ENCODE measurements at places on chromosomes 6 and 20.

- no peak for DNase-seq
Measured at GRCh38 chr6:147201885-147202515, 2.2 kb upstream of the STXBP5 start.

- no peak for DNase-seq
Measured at GRCh38 chr6:73680289-73680918, 15.6 kb upstream of the CD109 start.

DNA sequence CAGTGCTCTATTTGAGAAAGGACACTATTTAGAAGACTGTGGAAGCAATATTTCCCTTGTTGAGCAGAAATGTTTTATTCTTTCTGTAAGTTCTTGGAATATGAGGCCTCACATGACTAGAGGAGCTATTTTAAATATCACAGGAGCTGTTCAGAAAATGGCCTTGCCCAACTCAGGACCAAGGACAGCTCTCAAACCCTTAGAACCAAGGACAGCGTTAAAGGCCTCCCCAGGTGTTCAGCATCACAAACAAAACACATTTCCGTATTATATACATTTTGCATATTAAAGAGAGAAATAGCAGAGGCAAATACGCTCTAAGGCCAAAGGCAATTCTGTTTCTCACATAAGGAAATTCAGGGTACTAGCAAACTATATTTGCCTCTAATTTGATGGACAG lies 631.4 kb downstream of the CDH26 start:
- no peak for DNase-seq

GRCh38 chr20:11581271-11581670 lies 336.4 kb upstream of the BTBD3 start:
- DNase-seq: no peak

DNA sequence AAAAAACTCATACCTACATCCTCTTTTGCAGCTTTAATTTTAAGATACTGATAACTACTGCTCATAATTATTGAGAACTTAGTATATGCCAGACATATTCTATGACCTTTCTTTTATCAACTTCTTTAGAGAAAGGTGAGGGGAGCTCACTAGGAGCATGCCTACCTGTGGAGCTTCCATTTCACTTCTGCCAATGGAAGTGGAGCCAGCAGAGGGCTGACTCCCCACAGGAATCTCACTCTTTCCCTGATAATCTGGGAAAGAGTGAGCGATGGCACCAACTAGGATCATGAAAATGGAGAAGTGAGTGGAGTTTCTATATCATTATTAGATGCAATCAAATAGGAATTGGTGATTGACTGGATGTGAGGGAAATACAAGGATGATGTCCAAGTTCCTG lies 484.9 kb downstream of the LMBRD1 start:
- no peak for DNase-seq

DNA sequence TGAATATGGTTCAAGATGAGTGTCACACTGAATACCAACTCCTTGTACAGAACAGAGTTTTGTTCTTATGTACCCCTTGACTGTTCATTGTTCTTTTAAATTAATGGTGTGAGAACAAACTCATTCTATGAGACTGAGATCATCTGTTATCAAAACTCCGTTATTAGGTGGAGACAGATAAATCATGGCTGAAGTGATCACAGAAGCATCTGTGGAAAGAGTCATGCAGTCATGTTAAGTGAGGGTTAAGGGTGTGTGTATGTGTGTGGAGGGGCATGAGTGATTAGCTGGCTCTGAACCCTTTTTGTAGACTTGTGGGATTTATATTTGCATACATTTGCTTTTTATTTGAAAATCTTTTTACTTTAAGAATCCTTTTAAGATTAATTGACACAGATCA lies 24.7 kb downstream of the ADGRG6 start:
- DNase-seq: no peak

- no peak for DNase-seq
Measured at GRCh38 chr6:75893776-75894152, 144.7 kb downstream of the MYO6 start.

- no peak for DNase-seq
Measured at GRCh38 chr6:44105993-44106740, 21.1 kb downstream of the MRPL14 start.

DNA sequence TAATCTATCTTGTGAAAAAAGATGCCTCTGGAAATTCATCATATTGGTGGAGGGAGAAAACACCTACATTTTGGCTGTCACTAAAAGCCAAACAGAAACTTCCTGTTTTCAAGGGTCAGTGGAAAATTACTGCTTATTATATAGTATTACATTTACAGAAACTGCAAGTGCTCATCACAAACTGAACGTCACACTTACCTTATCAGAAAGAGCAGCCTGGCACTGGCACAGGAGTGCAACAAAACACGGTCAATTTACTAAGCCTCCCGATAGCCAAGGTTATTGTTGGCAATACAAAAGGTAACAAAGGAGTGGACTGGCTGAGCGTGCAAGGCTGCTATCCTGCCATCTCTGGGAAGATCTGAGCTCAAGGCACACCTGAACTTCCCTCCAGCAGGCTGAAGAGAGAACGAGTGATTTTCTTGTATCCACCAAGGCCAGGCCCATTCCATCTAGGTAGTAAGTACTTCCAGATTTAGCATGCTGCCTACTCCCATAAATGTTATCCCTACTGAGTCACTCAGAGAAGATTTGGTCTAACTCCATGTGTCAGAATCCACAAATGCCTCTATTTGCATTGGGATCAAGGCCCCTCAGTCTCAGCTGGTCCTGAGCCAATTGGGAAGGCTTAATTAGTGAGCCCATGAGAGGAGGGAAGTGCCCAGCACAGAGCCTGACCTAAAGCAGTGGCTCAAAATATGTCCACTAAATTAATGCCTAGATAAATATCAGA lies 399.8 kb downstream of the BTBD9 start:
- no peak for DNase-seq

DNA sequence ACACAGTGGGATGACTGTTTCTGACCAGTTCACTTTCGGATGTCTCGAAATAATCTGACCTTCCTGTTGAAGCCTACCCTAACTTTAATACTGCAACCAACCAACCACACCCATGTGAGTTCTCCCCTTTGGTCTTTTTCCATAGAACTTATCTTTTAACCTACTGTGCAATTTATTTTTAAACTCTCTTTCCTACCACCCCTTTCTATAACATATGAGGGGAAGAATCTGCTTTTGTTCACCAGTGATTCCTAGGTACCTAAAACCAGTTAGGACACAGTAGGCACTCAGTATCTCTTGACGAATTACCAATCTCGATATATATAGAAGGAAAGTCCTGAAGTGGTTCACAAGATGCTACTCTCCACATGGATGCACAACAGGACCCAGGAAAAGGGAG lies 7.0 kb downstream of the COX7A2 start:
- no peak for DNase-seq

- DNase-seq: no peak
Measured at GRCh38 chr6:24547243-24547642, 52.5 kb downstream of the ALDH5A1 start.

GRCh38 chr6:125480571-125480970 lies 178.8 kb upstream of the HDDC2 start:
- DNase-seq: no peak

DNA sequence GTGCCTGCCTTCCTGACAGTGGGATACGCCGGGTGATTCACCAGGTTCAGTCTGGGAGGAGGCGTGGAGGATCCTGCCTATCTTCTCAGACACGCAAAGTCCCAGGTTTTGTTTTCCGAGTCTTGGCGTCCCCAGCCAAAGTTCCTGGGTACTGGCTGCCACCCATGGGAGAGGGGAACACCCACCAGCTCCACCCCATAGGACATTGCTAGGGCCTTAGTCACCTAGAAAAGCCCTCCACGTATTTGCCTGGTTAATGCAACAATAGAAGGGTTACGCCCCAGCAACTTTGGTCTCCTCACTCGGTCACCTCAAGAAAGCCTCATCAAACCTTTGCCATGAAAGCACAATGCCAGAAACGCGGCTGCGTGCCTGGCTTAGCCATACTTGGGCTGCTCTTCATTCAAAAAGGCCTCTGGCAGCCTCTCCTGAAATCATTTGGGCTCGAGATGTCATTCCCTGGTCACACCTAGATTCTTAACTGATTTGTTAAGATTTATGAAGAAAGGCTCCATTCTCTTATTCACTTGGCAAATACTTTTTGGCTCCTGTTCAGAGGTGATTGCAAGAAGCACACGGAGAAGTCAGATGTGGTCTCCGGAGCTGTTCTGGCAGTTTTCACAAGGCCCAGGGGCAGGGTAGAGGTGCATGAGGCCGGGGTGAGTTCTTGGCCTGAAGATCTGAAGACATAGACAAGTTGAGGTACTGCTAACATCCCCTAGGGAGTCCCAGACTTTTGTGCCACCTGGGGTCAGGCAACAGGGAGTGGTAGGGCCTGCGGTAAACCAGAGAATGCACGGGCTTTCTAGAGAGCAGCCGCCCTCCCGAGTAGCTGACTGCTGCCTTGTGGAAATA lies 35.5 kb upstream of the ZNF133 start:
- no peak for DNase-seq

- DNase-seq: no peak
Measured at GRCh38 chr6:164086076-164086887, 671.8 kb downstream of the QKI start.

- no peak for DNase-seq
Measured at GRCh38 chr6:3991941-3992340, 87.0 kb downstream of the FAM217A start.

DNA sequence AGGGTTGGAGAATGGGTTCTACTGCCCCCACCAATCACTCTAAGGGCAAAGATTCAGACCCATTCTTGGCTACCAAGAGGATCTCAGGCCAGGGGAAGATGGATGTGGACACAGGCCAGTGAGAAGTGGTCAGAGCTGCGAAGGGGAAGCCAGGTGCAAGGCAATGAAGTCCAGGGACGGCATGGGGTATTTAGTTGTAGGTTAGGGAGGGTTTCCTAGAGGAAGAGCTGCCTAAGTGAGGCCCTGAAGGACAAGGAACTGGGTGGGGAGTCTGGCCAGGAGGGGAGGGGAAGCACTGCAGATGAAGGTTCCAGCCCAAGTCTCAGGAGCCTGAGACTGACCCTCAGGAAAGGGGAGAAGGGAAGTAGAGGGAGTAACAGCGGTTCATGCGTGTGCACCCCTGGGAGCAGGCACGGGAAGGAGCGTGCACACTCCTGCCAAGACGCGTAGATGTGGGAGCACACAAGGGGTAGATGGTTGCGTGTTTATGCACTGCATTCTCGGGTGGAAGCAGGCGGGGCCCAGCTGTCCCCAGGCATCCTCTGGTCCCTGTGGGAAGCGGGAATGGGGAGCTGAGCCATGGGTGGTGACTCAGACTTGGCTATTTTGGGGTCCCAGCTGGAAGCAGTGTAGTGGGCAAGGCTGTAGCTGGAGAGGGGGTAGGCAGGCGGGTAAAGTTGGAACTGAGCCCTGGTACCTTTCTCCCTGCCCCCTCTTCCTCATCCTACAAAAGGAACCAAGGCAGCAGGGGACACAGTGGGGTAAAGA lies 3.3 kb downstream of the ACTL10 start:
- DNase-seq: no peak

DNA sequence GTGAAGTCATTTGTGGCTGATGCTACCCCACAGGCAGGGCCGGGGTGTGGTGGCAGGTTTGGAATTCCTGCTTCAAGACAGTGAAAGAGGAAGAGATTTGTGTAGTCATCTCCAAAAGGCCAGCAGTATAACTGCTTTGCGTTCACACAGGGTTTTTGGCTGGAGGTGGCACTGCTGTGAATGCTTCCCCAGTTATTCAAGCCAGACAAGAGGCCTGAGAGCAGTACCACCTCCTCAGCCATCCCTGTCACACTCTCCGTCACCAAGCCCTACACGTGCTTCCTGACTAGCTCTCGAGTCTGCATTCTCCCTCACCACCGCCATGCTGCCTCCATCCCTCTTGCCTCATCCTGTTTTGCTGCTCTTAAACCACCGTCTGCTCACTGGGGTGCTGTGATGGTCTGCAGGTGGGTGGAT lies 23.9 kb downstream of the ARMC2 start:
- DNase-seq: no peak

DNA sequence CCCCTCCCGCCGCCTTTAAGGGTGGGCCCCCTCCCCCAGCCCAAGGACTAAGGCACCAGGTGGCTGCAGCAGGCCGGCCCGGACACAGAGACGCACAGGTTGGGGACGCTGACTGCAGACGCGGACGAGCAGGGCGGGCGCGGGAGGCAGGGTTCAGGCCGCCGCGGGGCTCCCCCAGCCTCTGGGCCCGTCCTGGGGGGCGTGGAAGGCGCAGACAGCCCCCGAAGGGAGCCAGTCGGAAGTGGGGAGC lies 9.3 kb downstream of the DUSP15 start:
- DNase-seq: no peak

DNA sequence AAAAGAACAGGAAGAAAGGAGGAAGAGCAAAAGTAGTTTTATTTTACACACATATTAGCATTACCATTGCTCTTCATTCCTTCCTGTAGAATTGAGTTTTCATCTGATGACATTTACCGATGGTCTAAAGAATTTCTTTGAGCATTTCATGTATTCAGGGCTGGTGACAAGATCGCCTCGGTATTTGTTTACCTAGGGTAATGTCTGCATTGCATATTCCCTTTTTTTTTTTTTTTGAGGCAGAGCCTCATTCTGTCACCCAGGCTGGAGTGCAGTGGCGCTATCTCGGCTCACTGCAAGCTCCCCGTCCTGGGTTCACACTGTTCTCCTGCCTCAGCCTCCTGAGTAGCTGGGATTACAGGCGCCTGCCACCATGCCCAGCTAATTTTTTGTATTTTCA lies 19.3 kb downstream of the RAB22A start:
- DNase-seq: no peak

- DNase-seq: no peak
Measured at GRCh38 chr6:16564436-16564835, 196.8 kb downstream of the ATXN1 start.

GRCh38 chr6:89866024-89866678 lies 28.1 kb upstream of the GJA10 start:
- no peak for DNase-seq

Data from brain pericyte (primary cell).